NCI-H187 (cell line): ENCODE measurements at places on chromosomes 11 and 22.
A peak's percentile ranks its signal among the peaks of the same experiment; 100 is the strongest.

- DNase-seq = no peak
These were observed 1023.5 kb downstream of the BRD1 start for GRCh38 chr22:48803948-48804810.

- DNase-seq = no peak
These were observed 327.6 kb upstream of the CCDC90B start for GRCh38 chr11:83613767-83614121.

GRCh38 chr22:36311386-36312085, 58.6 kb downstream of the APOL1 start:
- no peak for DNase-seq

DNA sequence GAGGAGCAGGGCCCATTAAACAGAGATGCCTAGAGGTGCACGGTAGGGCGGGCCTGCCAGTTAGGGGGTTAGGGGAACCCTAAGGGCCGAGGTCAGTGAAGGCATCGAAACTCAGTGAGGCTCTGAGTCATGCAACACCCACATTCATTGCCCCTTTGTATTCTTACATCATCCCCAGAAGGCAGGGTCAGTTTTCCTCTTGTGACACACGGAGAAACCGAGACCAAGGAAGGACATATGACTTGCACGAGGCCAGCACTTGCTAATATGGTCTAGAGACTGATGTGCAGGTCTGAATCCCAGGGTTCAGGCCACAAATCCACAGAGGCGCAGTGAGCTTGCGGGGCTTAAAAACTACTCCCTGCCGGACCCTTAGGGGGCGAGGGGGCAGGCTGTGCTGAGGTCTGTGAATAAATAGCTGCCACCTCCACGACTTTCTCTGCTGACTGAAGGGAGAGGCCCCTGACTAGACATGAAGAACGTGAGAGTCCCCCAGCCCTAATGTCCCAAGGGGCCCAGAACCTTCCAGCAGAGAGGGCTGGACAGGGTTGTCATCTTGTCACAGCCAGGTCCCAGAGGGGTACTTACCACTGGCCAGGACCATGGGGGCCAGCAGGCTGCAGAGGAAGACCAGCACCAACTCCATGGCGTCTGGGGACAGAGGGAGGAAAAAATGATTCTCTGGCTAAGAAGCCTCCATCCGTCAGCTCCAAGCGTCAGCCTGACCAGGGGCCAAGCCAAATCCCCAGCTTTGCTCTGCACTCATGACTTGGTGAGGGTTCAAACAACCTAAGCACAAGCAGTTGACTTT, 17.8 kb upstream of the FXYD2 start:
- DNase-seq = no peak

- DNase-seq = no peak
These were observed 133.3 kb downstream of the TBC1D22A start for GRCh38 chr22:46895753-46896152.

GRCh38 chr11:91067666-91068065, 844.8 kb upstream of the CHORDC1 start:
- DNase-seq = no peak

- no peak for DNase-seq
These were observed 31.0 kb downstream of the TSG101 start for GRCh38 chr11:18495703-18496102.

DNA sequence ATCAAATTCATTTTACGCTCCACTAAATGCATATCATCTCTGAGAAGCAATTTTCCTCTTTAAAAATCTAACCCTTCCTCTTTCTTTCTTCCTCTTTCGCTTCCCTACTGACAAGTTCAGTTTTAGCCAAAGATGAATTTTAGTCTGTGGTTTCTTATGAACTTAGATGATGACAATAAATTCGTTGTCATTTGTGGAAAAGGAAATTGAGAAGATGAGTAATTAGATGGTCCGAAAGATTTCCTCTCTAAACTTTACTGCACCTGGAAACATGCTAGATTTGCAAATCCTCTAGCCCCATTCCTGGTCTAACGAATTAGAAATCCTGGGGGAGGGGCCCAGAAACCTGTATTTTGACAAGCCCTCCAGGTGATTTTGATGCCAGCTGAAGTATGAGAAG, 855.4 kb upstream of the CHORDC1 start:
- no peak for DNase-seq

DNA sequence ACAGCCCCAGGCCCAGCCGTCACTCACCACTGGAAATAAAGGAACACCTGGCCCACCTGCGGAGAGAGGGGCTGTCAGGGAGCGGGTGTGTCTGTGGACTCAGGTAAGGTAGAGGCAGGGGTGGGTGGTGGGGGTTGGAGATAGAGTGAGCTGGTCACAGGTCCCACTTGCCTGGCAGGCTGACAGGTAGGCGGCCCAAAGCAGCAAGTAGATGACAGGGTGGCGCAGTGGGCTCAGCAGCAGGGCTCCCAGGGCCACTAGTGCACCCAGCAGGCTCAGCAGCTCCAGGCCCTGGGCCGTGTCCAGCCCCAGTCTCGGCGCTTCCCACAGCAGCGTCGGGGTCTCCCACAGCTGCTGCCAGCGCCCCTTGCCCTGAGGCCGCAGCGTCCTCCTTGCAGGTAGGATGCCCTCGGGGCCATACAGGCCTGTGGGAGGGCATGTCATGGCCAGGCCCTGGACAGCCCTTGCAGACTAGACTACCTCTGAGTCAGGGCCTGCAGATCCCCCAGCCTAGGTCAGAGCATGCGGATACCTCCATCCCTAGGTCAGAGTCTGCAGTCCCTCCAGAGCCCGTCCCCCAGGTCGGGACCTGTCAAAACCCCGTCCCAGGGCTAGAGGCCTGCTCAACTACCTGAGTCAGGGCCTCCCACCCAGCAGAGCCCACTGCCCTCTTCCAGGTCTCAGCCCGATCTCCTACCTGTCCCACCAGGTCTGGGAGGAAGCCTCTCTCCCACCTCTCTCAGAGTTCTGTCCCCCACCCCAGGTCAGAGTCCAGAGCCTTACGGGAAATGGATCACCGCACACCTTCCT, 686 bp downstream of the LMF2 start:
- DNase-seq = no peak

DNA sequence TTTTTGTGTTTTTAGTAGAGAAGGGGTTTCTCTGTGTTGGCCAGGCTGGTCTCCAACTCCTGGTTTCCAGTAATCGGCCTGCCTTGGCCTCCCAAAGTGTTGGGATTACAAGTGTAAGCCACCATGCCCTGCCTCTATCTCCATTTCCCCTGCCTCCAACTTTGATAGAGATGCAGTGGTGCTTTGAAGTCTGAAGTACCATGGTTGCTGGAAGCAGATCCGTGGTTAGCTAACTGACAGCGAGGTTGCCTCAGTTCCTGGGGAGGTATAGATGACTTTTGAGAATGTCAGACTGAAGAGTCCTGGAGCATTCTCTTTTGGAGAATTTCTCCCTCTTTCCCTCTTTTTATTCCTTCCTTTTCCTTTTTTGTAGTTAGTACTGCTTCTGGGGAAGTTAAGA, 111.5 kb upstream of the RRM1 start:
- DNase-seq = no peak

- DNase-seq = no peak
These were observed 6.3 kb downstream of the ZDHHC5 start for GRCh38 chr11:57674251-57674650.

DNA sequence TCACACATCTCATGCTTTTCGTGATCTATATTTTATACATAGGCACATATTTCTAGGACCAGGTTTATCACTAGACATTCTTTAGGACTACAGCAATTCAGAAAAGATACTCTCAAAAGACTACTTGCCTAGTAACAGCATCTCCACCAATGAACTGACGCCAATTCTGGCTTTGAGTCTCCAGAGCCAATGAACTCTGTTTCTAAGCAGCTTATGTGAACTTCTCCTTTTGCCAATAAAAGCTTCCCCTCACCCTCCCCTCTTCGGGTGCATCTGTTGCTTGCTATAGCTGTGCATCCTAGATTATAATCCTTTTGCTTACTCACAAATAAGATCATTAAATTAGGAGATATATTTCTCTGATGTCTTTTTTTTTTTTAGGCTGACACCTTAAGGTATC, 11.4 kb upstream of the ANKK1 start:
- DNase-seq = no peak

DNA sequence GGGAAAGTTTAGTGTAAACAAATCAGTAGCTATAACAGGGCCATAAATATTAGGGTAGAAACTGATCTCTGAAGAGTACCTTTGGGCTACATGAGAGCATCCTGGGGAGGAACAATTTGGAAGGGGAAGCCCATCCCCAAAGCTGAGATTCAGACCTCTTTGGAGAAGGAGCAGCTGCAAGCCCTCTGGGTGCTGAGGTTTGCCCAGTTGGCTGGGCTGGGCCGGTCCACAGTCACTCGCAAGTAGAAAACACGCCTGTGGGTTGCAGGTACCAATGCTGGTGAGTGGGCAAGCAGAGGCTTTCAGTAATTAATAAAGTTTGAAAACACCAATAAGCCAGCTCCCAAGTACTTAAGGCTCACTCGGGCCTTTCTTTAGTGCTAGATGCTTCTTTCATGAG, 124.5 kb downstream of the ARHGAP8 start:
- no peak for DNase-seq

- no peak for DNase-seq
These were observed 615.2 kb downstream of the BRD1 start for GRCh38 chr22:49212466-49212865.

DNA sequence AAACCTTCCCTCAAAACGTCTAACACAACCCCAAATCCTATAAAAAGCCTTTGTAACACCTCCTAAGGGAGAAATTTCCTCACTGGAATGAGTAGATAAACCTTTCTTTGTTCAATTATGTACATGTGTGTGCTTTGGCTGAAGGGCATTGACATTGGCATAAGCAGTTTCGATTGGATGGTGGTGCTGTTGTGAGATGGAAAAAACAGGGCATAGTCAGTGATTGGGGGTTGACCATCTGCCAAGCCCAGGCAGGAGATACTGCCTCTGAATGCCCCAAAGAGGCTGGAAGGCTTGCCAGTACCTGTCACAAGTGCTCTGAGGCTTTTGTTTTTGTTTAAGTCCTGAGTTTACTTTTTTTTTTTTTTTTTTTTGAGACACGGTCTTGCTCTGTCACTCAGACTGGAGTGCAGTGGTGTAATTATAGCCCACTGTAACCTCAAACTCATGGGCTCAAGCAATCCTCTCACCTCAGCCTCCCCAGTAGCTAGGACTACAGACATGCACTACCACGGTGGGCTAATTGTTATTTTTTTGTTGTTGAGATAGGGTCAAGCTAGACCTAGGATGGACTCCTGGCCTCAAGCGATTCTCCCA, 1.2 kb upstream of the CCDC117 start:
- no peak for DNase-seq

DNA sequence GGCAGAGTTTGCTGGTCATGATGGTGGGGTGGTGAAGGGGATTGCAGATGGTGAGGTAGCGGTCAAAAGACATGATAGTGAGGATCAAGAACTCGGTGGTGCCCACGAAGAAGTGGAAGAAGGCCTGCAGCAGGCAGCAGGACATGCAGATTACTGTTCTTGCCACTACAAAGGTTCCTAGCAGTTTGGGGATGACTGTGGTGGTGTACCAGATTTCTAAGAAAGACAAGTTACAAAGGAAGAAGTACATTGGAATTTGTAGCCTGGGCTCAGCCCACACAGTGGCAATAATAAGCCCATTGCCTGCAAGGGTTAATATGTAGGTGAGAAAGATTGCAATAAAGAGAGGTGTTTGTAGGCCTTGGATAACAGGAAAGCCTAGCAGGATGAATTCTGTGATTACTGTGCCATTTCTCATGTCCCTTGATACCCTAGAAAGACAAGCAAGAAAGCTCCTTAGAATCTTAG, at the start of gene OR6X1:
OR6X1 (minus strand) TSS at position 418 of the 468 bp plus-strand sequence; CDS start at position 418, 0 bp downstream.
- no peak for DNase-seq

- no peak for DNase-seq
These were observed 44.5 kb downstream of the TRAF6 start for GRCh38 chr11:36465449-36466163.

- no peak for DNase-seq
These were observed 2.0 kb upstream of the EHD1 start for GRCh38 chr11:64880240-64881001.

DNA sequence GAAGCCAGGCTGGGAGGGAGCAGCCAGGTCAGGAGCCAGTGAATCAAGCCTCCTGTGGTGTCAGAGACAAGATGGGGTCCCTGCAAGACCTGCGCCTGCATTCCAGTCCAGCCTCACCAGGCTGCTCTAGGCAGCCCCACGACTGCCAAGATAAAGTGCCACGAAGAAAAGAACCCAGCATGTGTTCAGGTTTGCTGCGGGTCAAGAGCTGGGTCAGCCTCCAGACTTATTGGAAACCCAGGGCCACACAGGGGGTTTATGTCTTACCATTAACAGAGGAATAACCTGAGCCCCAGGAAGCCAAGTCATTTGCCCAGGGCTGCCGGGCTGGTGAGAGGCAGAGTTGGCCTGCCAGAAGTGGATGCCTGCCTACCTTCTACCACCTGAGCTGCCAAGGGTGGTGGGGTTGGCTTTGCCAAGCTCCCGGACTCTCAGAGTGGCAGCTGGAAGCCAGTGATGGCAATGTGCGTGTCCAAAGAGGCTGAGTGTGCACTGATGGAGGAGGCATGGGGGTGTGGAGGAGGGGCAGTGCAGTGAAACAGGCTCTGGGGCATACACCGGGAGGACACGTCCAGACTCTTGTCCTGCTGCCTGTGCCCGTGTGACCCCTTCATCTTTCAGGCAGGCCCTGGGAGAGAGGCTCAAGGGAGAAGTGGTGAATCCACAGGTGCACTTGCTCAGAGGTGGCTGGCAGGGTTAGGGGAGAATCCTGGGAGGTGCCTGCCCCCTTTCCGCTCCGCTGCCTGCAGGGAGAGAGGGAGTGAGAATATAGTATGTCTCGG, 1.7 kb downstream of the RASD2 start:
- DNase-seq = no peak

DNA sequence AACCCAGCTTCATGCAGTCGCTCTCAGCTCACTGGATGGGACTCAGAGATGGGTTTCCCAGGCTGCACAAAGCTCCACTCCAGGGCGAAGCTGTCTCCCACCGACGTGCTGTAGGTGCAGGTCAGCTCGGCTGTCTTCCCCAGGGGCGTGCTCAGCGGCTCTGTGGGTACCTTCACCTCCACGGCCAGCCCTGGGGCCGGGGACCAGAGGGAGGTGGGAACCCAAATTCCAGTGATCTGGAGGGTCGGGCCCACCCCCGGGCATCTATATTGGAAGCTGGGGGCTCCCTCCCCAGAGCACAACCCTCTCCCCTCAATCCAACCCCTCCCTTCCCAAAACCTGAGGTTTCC, 689 bp downstream of the VSIG2 start:
- no peak for DNase-seq

- peak; percentile 19 for DNase-seq
These were observed 49.9 kb upstream of the GRK3 start for GRCh38 chr22:25514436-25515180.

- DNase-seq = peak; percentile 56
These were observed 9.9 kb downstream of the PCSK7 start for GRCh38 chr11:117221775-117222517.

DNA sequence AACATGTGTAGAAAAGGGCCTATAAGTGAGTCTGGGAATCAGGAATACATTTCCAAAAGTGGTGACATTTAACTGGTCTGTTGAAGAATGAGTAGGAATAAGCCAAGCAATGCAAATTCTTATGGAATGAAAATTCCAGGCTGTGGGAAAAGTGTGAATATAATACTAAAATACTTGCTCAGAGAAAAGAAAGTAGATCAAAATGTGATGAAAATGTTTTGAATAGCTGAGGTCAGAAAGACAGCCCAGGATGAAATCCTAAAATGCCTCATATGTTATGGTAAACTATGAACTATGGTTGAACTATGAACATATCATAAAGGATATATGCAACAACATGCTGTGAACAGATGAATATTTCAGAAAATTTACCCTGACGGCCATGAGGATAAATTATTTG, 688.3 kb upstream of the FAT3 start:
- DNase-seq = no peak
